ENCODE measurements at places on chromosomes 6 and 20. TPM values are rescaled to one million over a fixed set of nuclear protein-coding genes. Genes with fewer than 3 reads are reported as not detected.
A peak's percentile ranks its signal among the peaks of the same experiment; 100 is the strongest.

GRCh38 chr20:10731190-10731965 is 57.6 kb upstream of the JAG1 start:
- peak; percentile 81 for DNase-seq

GRCh38 chr20:60048634-60049521 is 90.7 kb downstream of the CDH26 start:
- no peak for DNase-seq

GRCh38 chr20:20195021-20195705 is 142.8 kb downstream of the CFAP61 start:
- DNase-seq, result no peak

DNA sequence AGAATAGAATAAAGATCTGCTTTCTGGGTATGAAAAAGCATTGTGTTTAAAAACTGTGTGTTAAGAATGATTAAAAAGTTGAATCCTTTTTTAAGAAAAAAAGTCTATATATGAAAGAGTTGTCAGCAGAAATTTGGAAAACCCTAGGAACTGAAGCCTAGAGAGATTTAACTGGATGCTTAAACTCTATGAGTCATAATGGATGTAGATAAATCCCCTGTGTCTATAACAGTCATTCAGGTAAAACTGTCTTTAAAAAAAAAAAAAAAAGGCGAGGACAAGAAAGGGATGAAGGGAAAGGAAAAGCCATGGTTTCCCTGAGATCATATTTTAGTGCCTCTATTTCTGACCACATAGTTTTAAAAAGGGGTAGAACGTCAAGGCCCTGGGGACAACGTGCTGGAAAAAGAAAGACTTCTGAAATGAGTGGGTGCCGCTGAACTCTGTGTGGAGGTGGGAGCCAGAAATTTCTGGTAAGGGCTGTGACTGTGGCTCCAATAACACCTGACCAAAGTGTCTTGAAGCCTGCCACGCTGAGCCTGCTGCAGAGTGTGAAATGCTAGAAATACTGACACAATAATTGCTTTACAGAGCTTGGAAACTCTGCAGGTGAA is 302.6 kb upstream of the ARID1B start:
- DNase-seq, result no peak

- no peak for DNase-seq
Measured at GRCh38 chr6:101395345-101395744, 1.8 kb downstream of the GRIK2 start.

DNA sequence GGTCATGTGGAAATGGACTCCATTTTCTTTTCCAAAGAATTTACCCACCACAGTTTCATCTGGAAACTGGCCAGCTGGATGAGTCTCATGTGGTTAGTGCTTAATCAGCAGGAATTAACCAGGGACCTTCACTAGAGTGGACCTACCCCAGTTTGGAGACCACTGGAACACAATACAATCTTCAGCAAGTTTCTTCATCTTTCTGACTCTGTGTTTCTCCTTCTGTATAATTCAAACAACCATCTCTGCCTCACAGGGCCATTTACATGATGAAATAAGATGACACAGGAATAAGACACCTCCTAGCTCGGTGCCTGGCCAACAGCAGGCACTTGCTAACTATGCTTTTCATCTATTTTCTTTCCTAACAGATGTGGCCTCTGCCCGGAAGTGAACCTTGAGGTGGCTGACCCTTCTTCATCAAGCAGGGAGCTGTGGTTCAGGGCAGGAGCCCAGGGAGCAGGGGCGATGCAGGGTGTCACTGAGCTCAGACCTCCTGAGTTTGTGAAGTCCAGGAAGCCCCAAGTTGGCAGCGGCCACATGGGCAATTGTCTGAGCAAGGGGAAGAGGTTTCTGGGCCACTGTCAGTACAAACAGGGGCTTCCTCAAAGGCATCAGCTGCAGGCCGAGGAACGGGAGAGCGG is 98.8 kb downstream of the SOD2 start:
- DNase-seq, result peak; percentile 81

Gene FNDC11
- not detected for total RNA-seq

Gene RHAG
- not detected for total RNA-seq

- DNase-seq, result peak; percentile 100
Measured at GRCh38 chr6:22828179-22829062, 259.1 kb downstream of the HDGFL1 start.

Gene C2
- total RNA-seq, result 2.9 TPM

DNA sequence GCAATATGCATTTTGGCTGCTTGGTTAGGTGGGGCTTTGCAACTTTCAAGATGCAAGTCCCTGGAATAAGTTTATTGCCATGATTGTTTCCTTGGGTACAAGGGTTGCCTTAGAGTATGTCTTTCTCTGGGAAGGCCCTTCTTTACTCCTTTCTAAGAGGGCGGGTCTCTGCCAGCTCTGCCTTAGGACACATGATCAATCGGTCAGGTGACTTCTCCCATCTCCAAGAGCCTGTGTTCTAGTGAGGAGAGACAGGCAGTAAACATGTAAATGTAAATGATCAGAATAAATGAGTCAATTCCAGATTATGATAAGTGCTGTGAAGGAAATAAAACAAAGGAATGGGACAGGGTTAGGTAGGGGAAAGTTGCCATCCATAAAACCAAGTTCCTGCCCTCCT is 43.2 kb upstream of the BCAS1 start:
- DNase-seq, result no peak

- no peak for DNase-seq
Measured at GRCh38 chr20:10946124-10946880, 272.5 kb upstream of the JAG1 start.

Gene ADAT2
- 2.7 TPM for total RNA-seq

DNA sequence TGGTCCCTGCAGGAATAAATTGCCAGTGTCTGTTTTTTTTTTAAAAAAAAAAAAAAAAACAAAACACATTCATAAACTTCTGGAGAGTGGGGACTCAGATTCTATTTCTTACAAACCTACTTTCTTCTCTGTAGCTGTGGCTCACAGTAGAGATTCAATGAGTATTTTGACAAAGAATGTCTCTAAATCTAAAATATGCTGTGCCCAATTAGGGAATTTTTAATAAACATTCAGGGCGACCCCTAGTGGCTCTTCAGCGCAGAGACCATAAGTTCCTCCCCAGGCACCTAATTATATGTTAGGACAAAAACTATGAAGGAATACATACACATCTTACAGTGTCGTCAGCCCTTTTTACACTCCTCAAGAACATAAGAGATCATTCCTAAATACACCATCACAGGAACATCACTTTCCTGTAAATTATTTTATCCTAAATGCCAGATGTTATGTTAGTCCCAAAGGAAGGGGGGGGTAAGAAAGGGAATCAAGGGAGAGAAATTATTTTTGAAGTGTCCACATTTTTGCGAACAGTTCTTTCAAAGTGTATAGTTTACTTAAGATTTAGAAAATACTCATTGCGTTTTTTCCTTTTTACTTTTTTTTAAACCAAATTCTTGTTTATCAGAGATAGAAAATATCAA is 21.8 kb upstream of the NAA20 start:
- peak; percentile 78 for DNase-seq

- peak; percentile 46 for DNase-seq
Measured at GRCh38 chr6:28953585-28954258, 29.9 kb upstream of the TRIM27 start.

Gene COL21A1
- total RNA-seq, result 41.5 TPM

Gene SLC24A3
- 2.8 TPM for total RNA-seq

DNA sequence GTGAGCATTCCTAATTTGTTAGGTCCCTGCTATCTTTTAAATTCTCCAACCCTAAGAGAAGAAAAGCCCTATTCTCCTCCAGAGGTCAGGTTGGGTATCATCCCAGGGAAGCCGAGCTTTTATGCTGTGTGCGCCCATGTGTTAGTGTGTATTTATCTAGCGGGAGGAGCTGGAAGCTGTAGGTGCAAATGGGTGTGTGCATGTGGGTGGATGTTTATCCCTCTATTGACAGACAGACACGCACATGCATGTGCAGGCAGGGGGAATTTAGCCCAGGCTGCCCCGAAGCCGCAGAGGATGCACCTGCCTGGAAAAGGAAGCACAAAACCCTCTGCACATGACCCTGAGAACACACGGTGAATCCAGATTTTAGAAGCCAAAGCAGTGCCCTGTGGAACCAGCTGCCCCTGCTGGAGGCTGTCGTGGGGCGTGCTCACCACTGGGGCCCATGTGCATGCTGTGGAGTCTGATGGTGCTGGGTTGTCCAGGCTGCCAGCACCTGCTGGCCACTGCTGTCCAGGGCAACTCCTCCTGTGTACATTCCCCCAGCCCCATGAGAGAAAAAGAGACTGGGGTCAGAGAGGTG is 397.5 kb downstream of the TAF4 start:
- DNase-seq, result no peak

DNA sequence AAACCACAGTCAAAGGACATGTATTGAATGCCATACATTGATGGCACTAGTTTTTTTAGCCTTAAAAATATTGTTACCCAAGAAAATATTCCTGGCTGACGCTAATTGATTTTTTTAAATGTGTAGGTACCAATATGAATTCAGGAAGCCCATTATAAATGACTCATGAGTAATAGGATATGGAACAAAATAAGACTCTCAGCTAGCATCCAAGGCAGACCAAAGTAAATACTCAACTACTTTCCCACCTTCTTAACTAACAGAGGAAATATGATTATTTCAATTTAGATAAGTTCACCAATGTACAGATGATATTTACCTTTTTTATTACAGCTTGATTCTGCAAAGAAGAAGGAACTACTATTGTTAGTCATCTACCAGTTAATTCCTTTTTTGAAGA is 43.2 kb upstream of the TXNDC5 start:
- no peak for DNase-seq

Gene CTCFL
- total RNA-seq, result not detected

DNA sequence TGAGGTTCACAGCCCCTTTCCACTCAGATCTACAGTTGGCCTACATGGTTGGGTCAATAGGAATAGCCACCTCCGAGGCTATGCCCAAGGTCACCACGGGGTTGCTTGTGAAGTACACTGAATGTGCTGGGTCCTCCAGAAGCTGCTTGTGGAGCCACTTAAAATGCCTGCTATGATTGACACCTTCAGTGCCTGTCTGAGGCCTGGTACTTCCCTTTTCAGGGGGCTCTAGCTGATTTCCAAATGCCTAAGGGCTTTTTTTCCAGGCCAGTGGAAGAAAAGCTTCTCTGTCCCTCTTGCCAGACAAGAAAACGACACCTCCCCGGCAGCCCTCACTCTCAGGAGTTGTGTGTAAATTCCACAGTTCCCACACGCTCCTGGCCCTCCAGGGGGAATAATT is 6.3 kb upstream of the NXT1 start:
- DNase-seq, result no peak
